ENCODE measurements at places on chromosomes 3 and 15.

DNA sequence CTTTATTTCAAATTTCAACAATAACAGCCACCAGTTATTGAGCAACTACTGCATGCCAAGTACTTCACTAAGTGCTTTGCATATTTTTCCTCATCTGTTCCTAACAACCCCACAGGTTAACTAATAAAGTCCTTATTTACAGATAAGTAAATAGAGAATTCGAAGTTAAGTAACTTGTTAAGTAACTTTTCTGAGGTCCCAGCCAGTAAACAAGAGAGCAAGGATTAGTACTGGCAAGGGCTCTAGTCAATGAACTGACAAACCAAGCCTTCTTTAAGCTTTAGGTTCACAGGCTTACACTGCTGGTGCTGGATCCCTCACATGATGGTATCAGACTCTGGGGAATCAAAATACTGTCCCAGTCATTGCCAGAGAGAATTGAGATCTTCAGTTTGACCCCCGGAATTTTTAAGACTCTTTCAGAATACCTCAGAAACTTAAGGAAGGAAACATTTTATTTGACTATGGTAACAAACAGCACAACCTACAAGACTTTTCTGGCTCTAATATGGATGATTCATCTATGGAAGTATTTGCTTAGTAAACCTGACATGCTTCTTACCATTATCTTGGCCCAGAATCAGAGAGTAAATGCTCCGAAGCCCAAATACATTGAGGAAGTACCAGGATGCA is 16.5 kb downstream of the EMC3 start:
- DNase-seq, result no peak

GRCh38 chr3:100548053-100548452 is 55.6 kb downstream of the TMEM45A start:
- no peak for DNase-seq

GRCh38 chr3:153976891-153977554 is 144.2 kb upstream of the ARHGEF26 start:
- no peak for DNase-seq

DNA sequence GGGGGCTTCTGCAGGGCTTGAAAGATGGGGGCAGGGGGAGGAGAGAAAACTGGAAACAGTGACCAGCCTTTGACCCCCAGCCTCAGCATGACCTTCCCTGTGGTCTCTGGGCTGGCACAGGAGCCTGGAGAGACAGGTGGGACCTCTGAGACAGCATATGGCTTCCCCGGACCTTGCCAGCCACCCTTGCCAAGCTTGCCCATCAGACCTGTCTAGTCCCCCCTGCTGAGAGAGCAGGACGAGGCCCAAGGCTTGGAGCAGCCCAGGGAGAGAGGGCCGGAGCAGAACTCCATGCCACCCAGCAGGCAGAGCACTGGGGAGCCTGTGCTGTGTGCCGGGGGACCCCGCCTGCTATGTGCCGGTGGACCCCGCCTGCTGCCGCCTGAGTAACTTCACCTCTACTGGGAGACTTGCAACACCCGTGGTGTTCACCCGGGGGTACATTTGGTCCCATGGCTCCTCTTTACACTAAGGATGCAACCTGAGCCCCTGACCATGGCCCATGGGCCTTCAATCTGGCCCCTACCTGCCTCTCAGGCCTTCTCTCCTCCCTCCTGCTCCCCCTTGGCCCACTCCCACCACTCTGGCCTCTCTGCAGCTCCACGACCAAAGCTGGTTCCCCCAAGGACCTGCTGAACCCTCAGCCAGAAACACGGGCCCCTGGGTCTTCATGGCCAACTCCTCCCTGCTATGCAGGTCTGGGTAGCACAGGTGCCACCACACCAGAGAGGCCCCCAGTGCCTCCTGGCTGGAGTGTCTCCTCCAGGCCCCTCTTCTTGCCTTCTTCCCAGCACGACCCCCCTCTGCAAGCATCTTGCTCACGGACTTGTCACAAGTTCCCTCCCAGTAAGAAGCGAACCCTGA is 21.1 kb upstream of the SLC41A3 start:
- no peak for DNase-seq

- no peak for DNase-seq
These were observed 47.3 kb upstream of the PHLDB2 start for GRCh38 chr3:111811811-111812210.

- no peak for DNase-seq
These were observed 87.4 kb downstream of the FLNB start for GRCh38 chr3:58095603-58096138.

DNA sequence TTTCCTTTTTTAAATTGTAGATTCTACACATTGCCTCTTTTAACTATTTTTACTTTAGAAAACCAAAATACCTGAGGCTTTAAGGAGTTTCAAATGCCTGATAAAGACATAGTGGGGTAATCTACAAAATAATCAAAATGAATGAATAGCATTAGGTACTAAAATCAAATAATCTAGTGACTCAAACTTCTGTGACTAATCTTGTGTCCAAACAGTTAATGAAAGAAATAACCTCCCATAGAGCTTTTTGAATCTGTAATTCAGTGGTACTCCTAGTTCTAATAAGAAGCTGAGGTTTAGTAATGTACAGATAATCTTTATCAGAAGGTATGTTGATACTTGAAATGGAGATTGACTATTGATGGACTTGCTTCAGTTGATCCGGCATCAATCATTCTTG is 53.0 kb downstream of the DTWD1 start:
- DNase-seq, result no peak

DNA sequence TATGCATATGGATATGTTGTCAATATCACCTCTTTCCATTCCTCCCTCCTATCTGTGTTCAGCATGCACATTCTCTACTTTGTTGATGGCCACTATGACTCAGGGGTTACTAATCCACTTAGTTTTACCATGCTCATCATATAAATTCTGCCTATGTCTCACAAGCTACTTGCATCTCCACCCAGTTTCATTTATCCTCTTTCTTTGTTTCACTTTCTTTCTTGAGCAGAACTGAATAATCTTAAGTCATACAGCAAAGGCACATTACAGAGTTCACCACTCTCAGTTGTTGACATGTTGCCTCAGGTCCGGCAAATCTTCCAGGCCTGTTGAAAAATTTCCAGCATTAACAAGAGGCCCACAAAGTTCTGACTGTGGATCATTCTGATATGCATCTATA is 71.5 kb downstream of the SSR3 start:
- DNase-seq, result no peak

DNA sequence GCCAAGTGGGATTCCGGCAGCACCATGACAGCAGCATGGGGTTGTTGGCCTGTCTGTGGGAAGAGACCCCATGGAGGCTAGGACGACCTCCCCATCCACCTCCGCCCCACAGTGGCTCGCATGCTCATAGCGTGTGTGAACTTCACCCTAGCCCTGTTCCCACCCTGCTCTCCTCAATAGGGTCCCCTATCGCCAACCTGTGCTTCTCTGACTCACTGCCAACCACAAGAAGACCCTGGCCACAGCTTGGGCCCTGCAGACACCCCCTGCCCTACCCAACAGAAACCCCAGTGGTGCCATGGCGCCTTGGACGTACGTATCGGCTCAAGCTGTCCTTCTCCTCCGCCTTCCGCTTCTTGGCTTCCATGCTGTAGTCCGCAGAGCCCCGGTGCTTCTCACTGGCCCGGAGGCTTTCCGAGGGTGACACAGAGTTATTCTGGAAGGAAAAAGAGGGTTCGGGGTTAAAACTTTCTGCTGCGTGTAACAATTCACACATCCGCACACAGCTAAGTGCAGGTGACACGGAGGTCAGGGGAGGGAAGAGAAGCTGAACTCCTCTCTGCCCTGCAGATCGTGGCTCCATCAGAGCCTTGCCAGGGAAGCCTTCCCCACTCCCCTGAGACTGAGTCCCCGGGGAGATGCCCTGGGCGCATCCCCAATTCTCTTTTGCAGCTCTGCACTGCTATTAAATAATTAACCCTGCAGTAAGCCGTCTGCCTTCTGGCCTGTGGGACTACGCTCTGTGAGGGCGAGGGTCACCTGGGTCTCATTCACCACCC is 37.3 kb downstream of the TLE3 start:
- DNase-seq, result no peak

GRCh38 chr3:53182764-53183355 is 21.9 kb downstream of the PRKCD start:
- no peak for DNase-seq

GRCh38 chr15:42184296-42184695 is 23.8 kb downstream of the VPS39 start:
- DNase-seq, result no peak

DNA sequence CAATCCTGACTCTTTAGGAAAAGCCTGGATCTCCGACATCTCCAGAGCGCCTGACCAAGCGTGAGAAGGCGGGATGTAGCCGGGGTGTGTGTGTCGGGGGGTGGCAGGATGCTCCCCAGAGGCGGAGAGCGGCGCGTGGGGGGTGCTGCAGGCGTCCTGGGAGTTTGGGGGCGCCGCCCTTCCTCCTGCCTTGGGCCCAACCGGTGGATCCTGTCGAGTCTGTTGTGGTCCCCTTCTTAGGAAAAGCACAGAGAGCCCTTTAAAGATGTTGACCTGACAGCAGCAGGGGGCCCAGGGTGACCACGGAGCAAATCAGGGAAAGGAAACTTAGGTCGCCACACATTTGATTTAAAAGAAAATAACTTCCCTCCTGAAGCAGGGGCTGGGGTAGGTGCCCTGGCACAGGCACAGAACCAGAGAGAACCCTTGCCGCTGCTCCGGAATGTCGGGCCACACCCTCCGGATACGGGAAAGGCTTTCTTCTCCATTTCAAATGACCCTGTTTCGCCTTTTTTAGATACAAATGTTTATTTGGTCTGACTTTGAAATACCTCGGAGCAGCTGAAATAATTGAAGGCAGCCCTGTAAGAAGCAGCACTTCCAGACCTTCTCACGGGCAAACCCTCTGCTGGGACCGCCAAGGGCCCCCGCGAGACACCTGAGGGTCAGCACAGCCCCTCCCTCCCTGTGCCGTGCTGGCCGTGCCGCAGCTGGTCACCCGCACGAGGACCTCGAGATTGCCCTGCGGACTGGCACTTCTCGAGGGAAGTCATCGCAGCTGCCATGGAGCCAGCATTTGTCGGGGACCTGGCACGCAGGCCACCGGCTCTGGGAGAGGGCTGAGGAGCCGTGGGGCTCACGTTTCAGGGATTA is 102.9 kb upstream of the KLF13 start:
- no peak for DNase-seq

GRCh38 chr3:144622845-144623244 is 651.2 kb downstream of the DIPK2A start:
- DNase-seq, result no peak

DNA sequence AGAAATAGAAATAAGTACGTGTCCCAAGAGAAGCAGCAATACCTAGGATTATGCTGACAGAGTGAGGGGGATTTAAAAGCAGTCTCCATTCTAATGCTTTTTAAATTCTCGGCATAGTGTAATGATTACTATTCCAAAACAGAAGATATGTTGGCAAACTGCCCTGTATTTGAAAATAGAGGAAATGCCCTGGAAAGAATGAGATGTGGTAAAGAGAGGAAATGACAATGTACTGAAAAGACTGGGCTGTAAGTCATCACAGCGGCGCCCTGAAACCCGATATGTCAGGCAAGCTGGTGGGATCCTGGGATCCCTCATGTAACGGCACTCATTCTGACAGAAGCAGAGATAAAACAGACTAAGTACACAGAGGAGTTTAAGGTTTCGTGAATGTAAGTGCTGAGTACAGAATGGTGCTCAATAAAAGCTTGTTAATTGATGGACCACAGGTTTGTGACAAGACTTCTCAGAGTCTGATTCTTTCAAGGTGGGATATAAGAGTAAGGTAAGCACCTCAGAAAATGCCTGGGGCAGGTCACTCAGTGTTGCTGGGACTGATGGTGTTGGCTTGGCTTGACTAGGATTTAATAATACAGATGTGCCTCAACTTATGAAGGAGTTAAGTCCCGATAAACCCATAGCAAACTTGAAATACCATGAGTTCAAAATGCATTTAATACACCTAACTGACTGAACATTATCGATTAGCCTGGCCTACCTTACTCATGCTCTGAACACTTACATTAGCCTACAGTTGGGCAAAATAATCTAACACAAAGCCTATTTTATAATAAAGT is 91.4 kb downstream of the NFKBIZ start:
- DNase-seq, result no peak

- no peak for DNase-seq
These were observed 102.9 kb downstream of the ARNT2 start for GRCh38 chr15:80507131-80507530.

All from suprapubic skin (tissue), 4 donors.